Right kidney (tissue), 9 donors: ENCODE measurements at places on chromosomes 11 and 22.

DNA sequence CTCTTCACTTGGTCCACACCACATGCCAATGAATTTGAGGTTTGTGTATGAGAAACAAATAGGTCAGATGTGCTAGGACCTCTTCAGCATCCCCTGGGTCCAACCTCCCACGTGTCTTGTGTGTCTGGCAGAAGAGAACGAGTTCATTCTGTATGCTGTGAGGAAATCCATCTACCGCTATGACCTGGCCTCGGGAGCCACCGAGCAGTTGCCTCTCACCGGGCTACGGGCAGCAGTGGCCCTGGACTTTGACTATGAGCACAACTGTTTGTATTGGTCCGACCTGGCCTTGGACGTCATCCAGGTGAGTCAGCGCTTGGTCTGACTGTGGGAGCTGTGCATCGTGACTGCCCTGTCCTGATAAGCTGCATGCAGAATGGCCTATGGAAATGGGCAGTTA lies 101.0 kb upstream of the SORL1-AS1 start:
- no peak for DNase-seq

DNA sequence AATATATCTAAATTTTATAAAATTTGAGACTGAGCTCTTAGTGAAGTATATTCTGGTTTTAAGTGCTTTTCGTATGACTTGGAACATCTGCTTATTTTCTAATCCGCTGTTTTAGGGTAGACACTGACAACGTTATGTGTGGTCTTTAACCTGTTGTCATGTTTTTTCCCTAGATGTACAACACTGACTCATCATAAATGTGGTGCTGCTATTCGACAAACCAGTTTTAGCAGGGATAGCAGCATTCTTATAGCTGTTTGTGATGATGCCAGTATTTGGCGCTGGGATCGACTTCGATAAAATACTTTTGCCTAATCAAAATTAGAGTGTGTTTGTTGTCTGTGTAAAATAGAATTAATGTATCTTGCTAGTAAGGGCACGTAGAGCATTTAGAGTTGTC lies 23.8 kb upstream of the HIKESHI start:
- DNase-seq: no peak

DNA sequence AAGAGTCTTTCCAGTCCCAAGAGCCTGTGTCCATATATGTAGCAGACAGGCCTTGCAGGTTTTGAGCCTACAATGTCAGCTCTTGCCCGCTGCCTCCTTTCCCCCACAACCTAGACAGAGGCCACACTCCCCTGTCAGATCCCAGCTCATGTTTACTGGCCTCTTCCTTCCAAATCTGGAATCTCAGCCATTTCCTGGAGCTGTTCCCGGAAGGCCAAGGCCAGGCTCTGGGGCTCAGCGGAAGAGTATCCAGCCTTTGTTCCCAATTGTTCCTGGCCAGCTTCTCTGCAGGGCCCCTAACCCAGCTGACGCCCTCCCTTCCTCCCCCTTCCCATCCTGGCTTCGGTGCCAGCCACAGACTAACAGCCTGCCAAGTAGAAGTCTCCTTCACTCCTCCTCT lies 1.0 kb upstream of the ROBO4 start:
- no peak for DNase-seq

DNA sequence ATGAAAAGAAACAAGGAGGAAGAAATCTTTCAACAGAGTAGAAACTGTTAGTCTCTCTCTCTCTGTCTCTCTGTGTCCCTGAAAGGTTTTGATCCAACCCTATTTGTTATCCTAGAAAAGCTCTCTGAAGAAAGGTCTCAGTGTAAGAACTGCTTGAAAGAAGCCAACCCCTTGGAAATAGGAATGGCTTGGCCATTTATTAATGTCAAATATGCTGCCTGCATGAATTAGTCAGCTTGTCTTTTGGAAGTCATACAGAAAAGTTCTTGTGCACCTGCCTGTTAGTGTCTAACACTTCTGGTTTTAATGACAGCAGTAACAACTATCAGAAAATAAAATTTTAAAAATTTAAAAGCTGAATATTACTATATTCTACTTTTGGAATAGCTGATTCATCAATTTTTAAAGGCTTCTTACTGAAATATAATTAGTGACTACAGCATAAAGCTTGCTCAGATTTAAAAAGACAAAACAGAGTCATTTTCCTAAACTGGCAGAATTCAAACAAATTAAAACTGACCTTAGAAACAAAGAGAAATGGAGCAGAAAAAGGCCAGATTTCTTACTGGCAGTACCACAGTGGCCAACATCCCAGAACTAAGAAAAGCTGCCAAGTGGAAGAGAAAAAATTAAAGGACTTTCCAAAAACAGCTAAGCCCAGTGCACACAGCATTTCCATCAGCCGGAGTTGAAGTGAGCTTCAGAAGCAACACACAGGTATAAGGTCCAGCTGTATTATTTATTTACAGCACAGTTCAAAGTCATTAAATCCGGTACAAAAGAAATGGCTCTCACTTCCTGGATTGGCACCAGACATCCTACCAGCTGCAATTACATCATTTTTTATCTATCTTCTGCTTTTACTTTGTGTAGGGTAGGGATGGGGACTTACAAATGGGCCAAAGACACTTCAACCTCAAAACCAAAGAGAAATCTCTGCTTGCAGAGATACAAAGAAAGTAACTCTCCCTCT lies 76.3 kb downstream of the PRCP start:
- DNase-seq: no peak

DNA sequence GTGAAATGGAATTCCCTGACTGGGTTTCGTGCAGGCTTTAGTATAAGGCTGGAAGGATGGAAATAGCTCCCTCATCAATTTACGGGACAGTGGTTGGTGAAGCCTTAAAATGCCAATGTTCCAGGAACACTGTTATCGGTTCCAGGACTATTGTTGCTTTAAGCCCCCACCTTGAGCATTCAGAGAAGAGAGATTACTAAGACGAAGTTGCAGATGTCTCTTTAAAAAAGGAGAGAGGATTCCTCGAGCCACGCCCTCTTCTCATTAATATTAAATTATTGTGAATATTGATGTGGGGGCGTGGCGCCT lies 195 bp upstream of the CREB3L1 start:
- DNase-seq: no peak

- peak; percentile 67 for DNase-seq
These were observed 4.5 kb downstream of the GAS2L1 start for GRCh38 chr22:29310863-29311339.

DNA sequence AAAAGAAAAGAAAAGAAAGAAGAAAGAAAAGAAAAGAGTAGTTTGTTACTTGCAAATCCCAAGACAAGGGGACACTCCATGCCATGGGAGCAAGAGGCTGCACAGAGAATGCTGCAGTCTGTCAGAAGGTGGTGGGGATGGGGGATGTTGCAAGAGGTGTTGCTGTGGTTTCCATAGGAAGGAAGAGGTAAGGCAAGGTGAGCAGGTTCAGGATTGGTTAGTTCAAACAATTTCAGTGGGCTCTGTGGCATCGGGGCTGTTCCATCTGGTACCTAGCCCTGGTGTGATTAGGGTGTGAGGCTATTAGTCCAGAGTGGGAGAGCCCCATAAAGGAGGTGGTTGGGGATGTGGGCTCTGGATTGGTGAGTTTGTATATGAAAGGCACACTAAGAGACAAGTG lies 172.7 kb downstream of the BCR start:
- DNase-seq: no peak

- no peak for DNase-seq
These were observed 33.5 kb downstream of the POU2F3 start for GRCh38 chr11:120273432-120273831.

DNA sequence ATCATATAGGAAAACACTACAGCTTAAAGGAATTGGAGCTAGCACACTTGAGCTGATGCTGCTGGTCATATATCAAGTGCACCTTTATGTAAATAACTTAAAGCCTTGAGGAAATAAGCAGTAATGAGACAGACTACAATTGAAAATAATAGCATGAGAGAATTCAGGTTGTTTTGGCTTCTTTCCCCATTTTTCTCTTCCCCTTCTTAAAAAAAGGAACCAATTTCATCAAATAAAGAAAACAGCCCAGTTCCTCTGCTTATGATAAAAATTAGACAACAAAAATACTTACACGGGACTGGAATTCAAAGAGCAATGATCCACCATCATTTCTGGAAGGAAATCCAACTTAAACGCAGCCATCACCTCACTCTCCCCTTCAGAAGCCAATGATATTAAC lies 50.2 kb upstream of the RAPSN start:
- no peak for DNase-seq

DNA sequence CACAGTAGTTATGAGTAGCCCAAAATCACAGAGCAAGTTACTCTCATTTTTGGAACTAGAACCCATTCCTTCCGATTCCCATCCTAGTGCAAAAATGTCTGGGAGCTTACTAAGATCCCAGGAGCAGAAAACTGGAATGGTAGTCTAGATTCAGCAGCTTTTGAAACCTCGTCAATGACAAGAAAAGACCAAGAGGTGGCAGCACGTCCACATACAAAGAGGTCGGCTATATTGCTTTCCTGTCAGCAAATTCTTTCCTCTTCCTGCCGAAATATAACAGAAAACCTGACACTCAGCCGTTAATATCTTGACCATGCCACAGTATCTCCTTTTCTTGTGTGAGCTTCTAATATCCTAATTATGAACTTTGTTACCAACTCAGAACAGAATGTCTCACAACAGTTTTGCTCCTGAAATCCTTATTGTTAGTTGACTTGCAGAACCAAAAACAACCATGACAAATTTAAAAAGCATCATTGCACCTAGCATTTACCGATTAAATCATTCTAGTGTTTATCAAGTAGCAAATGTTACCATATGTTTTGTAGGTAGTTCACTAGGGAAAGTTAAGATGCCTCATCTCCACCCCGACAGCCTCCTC lies 92.8 kb upstream of the OR9G4 start:
- peak; percentile 15 for DNase-seq

- no peak for DNase-seq
These were observed at the start of gene FSHB for GRCh38 chr11:30230714-30231113. Gene FSHB, plus strand, starts transcription at chr11:30231014. Its CDS starts 889 bp downstream, at chr11:30231903.

GRCh38 chr11:70497536-70498075 lies 99.3 kb downstream of the CTTN start:
- no peak for DNase-seq

DNA sequence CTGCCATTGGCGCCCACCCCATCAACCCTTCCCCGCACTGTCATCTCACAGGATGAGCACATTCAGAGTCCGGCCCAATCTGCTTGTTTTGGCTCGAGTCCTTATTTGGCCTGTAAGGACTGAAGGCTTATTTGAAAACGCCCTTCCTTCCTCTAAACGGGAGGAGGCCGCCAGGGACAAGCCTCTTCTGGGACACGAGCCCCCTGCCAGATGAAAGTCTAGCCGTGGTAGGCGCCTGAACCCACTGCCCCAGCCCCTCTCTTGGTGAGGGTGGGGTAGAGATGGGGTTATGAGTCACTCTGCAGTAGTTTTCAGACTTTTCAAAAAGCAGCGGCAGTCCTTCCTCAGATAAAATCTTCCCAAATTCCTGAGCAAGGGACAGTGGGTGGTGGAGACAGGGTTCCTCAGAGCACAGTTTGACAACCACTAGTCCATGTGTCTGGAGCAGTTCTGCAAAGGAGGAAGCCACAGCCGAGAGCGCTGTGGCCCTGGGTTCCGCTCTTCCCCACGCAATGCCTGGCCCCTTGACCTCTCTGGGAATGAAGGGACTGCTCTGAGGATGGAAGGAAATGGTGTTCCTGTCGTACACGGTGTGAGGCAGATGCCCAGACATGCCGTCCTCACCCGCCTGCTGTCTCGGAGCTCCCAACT lies 57.0 kb downstream of the MYH9 start:
- DNase-seq: no peak

- no peak for DNase-seq
These were observed 13.0 kb upstream of the VPS37C start for GRCh38 chr11:61174273-61174672.
